ENCODE measurements at places on chromosomes 3 and 15.

- no peak for DNase-seq
These were observed 583 bp downstream of the IL17RE start for GRCh38 chr3:9903238-9903624.

- no peak for DNase-seq
These were observed 6.7 kb upstream of the PSTPIP1 start for GRCh38 chr15:76987896-76988860.

GRCh38 chr3:105013657-105014056 lies 353.1 kb upstream of the ALCAM start:
- no peak for DNase-seq

GRCh38 chr3:47359323-47359722 lies 21.5 kb upstream of the PTPN23 start:
- DNase-seq = no peak

GRCh38 chr15:38714309-38715072 lies 149.9 kb upstream of the RASGRP1 start:
- no peak for DNase-seq

- no peak for DNase-seq
These were observed 122.4 kb downstream of the FOXP1 start for GRCh38 chr3:71461114-71461513.

- no peak for DNase-seq
These were observed 1.3 kb upstream of the LYSMD4 start for GRCh38 chr15:99734575-99734974.

GRCh38 chr3:175980486-175981090 lies 1121.5 kb downstream of the NAALADL2 start:
- no peak for DNase-seq

- DNase-seq = no peak
These were observed 223.3 kb upstream of the ADAMTS9 start for GRCh38 chr3:64911138-64911537.

- no peak for DNase-seq
These were observed 157.6 kb downstream of the SHQ1 start for GRCh38 chr3:72690629-72691028.

GRCh38 chr3:150414959-150415358 lies 6.9 kb downstream of the TSC22D2 start:
- no peak for DNase-seq

- DNase-seq = no peak
These were observed 279.3 kb downstream of the KCNH8 start for GRCh38 chr3:19427422-19428149.

DNA sequence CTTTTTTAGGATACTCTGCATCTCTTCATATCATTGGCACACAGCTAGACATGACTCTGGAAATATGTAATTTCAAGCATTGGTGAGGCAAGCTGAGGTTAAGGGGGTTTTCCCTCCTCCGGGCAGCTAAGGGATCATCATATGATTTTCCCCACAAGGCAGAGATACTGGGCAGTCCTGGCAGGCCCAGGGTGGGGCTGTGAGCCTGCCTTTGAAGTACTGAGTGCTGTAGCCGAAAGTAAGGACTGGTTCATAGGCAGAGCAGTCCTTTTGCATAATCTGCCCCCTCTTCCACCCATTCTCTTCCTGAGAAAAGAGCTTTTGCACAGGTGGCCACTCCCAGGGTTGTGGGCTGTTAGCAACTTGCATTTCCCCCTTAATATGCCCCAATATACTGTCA lies 168.8 kb upstream of the MANF start:
- DNase-seq = no peak

GRCh38 chr3:107994956-107995715 lies 95.7 kb downstream of the CD47 start:
- DNase-seq = no peak

DNA sequence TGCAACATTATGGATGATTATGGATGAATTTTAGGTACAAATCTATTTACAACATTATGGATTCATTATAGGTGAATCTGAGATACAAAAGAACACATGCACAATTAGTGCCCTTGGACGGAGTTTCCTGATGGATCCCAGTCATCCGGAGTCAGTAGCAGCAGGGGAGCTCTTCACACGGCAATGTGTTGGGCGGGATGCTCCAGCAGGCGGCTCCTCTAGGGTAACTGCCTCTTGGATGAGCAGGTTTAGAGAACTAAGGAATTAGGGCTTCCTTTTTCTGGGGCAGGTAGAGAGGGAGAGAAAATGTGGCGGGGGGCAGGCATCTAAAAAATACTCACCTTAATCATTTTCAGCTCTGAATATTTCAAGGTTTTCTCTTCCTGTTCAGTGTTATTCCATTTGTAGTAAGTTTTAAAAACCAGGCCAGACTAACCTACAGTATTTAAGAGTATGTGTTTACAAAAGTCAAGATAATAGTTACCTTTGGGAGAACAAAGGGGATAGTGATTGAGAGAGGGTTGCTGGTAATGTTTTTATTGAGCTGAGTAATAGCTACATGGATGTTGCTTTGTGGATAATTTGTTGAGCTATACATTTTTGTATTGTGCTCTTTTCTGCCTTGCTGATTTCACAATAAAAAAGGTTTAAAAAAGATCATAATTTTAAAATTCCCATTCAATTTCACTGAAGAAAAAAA lies 27.4 kb upstream of the GOLM2 start:
- no peak for DNase-seq

GRCh38 chr3:124587053-124587408 lies 143.2 kb upstream of the UMPS start:
- DNase-seq = no peak

DNA sequence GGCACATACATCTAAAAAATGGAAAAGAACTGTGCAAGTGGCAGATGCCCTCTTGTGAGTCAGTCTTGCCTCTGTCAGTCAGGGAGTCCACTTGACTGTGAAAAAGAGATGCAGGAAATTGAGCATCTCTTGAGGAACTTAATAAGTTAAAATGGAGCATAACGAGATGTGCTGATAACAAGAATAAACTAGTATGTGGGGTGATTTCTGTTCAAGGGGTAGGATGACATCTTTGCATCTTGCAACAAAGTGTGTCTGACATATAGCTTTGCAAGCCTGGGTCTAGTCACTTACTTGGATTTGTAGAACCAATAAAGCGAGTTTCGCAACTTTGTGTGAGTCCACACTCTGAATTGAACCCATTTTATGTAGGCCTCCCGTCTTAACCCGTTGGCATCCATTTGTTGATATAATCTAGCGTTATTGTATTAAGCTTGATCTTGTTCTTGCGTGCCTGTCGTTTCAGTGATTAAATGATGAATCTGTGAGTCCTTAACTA lies 2.2 kb downstream of the USP3 start:
- DNase-seq = no peak

- no peak for DNase-seq
These were observed 360.6 kb upstream of the ATP10A start for GRCh38 chr15:26223720-26224119.

- DNase-seq = no peak
These were observed 257.1 kb downstream of the MAGI1 start for GRCh38 chr3:65781594-65781993.

- no peak for DNase-seq
These were observed 93.0 kb downstream of the ALCAM start for GRCh38 chr3:105459566-105460290.

- DNase-seq = no peak
These were observed 253.6 kb downstream of the NR1D2 start for GRCh38 chr3:24198728-24199127.

DNA sequence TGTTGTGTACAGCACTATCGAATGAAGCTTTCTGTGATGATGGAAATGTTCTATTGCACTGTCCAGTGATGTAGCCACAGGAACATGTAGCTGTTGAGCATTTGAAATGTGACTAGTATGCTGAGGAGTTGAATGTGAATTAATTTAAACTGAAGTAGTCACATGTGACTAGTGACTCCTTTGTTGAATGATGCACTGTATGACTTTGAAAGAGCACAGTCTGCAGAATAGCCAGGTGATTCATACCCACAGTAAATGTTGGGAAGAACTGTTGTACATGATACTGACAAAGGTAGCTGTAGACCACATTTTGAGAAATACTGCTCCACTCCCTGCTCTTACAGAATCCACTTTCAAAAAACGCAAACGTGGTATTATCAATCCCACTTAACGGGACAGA lies 34.0 kb upstream of the ACTL6A start:
- no peak for DNase-seq

DNA sequence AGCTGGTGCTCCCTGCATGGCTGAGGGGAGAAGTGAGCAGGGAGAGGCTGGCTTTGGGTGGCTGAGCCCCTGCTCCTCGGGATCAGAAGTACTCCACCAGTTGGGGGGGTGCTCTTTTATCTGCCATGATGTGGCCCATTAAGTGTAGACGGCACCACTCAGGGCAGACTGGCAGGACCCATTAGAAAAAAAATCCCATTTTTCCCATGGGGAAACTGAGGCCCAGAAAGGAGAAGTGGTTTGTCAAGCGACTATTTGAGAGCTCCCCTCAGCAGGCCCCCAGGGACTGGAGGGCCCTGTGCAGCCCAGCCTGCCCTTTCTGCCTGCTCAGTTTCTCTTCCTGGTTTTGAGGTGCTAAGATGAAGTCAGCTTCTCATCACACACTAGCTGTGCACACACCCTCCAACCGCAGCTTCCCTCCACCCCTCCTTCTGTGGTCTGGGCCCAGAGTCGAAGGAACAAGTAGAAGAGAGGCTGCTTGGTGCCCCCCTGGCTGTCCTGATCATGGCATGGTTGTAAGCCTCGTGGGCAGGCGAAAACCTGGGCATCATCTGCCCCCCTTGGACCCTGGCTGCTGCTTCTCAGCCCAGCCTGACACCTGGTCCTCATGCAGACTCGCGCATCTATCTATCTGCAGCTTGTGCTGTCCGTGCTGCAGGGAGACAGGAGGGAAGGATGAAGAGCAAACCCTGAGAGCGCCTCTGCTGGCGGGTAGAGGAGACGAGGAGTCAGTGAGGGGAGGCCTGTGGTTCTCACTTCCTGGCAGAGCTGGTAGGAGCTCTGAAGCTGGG lies 5.6 kb downstream of the CSK start:
- peak; percentile 57 for DNase-seq

DNA sequence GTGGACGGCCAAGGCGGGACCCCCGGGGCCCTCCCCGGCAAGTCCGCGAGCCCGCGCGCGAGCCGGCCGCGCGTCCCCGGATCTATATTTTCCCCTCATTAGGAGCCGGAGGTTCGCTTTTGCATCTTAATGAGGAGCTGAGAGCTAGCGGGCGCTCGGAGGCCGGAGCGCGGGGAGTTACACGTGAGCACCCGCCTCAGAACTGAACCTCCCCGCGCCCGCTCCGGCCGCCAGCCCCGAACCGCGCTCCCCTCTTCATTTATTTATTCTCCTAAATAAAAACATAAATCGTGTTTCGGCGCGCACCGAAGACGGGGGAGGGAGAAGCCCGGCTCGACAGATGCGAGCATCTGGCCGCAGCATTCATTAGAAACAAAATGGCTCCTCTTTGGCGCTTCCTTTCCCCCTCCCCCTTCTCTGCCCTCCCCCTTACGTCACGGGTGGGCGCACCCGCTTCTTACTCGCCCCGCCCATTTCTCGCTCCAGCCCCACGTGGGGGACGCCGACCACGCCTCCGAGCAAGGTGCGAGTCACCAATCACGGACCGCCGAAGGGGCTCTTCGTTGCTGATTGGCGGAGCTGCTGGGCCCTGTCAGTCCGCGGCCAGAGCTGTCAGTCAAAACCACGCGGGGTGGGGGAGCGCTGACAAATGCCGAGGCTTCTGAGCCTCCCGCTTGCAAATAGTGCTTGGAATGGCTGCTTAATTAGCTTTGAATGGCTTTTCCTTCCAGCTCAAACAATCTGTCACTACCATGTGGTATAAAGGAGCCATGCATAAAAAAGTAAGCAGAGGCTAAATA lies 1.6 kb upstream of the TLE3 start:
- peak; percentile 100 for DNase-seq

GRCh38 chr3:52091586-52092270 lies 35.4 kb upstream of the DUSP7 start:
- no peak for DNase-seq

- DNase-seq = no peak
These were observed 25.1 kb upstream of the ANKRD34C start for GRCh38 chr15:79257454-79257853.

DNA sequence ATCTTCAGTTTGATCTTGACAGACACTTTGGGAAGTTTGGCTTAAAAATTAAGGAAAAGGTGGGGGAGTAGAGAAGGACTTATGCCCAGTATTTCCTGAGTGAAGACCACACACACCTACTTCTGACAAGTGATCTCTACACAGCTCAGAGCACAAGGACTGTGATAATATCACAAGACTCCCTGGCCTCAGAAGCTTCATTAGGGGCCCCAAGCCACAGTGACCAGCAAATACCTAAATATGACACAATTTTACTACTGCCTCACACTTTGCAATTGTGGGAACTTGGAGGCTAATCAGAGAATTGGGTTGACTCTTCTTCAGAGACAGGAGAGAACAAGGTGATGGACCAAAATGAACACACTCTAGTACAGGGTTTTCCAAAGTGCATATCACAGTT lies 2.6 kb downstream of the ILDR1 start:
- no peak for DNase-seq

- DNase-seq = no peak
These were observed 36.0 kb downstream of the MNS1 start for GRCh38 chr15:56428821-56429458.

DNA sequence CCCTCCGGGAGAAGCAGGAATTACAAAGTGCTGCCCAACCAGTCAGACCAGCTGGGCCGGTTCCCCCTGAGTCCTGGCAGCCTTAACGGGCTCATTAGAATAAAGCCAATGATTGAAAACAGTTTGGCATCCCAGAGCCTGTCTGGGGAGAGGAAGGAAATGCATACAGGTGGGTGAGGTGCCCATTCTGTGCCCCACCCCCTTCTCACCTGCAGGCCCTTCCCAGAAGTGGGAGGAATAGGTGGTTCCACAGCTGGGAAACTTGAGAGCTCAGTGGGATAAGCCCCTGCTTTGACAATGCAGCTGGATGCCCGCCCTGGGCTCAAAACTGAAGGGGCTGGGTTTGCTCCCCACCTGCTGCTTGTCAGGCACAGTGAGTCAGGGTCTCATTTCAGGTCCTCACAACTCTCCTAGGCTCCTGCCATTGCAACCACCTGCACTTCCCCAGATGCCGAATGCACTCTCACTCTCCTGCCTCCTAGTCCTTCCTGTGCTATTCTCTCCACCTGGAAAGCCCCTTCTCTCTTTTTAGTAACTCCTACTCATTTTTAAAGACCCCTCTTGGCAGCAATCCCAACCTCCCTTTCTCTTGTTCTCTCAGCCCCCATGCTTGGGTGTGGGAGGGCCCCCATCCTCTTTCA lies 5.5 kb upstream of the BUB1B start:
- DNase-seq = no peak

GRCh38 chr3:50322386-50323091 lies at the start of gene HYAL2:
Gene HYAL2, minus strand, starts transcription at chr3:50322745. Its CDS starts 2,256 bp downstream, at chr3:50320489.
- DNase-seq = no peak

- no peak for DNase-seq
These were observed 269.4 kb downstream of the TLE3 start for GRCh38 chr15:69828181-69828828.

GRCh38 chr15:44595246-44595645 lies 58.3 kb downstream of the EIF3J start:
- no peak for DNase-seq

GRCh38 chr15:55007561-55007960 lies 189.2 kb downstream of the RSL24D1 start:
- DNase-seq = no peak

DNA sequence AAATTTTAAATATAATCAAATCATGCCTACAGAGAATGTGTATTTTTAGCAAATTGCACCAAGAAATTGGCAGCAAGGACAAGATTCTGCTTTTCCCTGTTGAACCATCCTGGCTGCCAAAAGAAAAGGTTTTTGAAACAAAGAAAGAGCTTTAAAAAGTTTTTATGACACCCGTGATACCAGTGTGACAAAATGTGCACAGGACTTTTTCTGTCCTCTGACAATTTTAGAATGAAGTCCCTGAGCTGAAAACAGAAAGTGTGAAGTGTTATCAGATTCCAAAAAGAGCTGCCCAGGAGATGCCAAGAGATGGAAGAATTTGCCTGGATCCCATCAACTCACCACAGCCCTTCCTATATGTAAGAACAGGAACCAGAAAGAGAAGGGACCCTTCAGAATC lies 33.2 kb upstream of the TMC3 start:
- no peak for DNase-seq

Measured in activated naive CD4-positive, alpha-beta T cell (primary cell).